ENCODE measurements at places on chromosomes 5 and 9.

DNA sequence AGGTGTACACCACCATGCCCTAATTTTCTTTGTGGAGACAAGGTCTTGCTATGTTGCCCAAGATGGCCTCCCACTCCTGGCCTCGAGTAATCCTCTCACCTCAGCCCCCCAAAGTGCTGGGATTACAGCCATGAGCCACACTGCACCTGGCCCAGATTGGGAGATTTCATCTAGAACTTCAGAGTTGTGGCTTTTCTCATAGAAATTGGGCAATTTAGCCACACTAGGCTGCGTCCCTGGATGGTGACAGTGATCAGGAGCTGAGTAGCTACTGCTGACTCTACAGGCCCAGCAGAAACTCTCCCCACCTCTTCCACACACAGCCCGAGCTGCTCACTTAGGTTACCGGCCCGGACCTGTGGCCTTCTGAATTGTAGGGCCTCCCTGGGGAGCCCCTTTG is 7.7 kb downstream of the PFN3 start:
- DNase-seq = no peak

DNA sequence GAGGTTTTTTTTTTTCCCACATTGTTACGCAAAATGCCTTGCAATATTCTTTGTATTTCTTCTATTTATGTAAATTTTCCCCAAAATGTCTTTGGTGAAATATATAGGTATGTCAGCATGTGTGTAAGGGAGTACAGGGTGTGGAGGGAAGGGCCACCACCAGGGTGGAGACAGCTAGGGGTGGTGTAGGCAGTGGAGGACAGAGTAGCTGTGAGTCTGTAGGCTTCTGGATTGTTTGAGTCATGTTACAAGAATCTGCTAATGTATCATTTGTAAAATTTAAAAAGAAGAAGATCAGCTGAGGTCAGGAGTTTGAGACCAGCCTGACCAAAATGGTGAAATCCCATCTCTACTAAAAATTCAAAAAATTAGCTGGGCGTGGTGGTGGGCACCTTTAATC is 175.5 kb downstream of the NXNL2 start:
- no peak for DNase-seq

DNA sequence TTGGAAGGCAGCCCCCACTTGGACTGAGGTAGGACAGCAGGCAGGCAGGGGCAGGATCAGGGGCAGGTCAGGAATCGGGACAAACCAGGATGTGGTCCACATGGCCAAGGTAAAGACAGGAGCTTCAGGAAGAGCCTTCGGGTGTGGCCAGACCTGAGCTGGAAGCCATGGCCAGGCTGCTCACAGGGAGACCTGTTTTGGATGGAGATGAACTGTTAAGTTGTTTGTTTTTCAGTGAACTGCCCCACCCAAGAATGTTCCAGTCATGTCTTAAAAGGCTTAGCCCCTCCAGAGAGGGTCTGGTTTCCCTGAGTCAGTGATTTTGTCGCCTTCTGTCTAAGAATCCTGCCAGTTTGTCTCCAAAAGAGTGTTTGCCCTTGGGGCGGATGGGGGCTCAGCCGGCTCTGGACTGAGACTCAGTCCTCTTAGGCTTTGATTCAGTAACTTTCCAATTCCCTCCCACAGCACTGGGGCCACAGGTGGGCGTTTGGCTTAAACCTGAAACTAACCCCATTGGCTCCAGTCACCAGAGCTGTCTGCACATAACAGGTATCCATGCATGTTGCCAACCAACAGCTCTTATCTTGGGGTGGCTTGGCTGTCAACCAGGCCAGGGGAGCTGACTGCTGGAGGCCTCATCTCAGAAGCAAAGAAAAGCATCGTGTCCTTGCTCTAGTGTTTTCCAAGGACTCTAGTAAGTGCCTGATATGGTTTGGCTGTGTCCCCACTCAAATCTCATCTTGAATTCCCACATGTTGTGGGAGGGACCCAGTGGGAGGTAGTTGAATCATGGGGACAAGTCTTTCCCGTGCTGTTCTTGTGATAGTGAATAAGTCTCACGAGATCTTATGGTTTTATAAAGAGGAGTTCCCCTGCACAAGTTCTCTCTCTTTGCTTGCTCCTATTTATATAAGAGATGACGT is 11.3 kb upstream of the ANKH start:
- DNase-seq = no peak

- no peak for DNase-seq
These were observed 48.3 kb upstream of the HRH2 start for GRCh38 chr5:175609526-175609925.

- DNase-seq = no peak
These were observed 87.1 kb downstream of the HMHB1 start for GRCh38 chr5:143898916-143899591.

GRCh38 chr9:114696814-114697544 is 15.0 kb upstream of the TEX48 start:
- DNase-seq = no peak

DNA sequence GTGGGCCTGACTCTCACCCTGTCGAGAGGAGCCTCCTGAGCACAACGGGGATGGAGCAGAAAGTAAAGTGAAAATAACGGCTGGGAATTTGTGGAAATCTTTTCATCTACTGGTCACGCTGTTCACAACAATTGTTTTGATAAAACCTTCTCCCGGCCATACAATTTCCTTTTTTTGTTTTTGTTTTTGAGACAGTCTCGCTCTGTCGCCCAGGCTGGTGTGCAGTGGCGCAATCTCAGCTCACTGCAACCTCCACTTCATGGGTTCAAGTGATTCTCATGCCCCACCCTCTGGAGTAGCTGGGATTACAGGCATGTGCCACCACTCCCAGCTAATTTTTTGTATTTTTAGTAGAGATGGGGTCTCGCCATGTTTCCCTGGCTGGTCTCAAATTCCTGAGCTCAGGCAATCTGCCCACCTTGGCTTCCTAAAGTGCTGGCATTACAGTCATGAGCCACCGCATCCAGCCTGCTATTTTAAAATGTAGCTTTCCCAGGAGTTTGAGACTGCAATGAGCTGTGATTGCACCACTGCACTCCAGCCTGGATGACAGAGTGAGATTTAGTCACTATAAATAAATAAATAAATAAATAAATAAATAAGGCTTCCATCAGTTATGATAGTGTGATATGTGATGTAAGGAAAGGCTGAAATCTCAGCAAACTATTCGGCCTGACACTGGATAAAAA is 73.5 kb upstream of the PTGER4 start:
- no peak for DNase-seq

All from fibroblast of skin of left biceps (primary cell).